ENCODE measurements at places on chromosomes 5 and 9.

DNA sequence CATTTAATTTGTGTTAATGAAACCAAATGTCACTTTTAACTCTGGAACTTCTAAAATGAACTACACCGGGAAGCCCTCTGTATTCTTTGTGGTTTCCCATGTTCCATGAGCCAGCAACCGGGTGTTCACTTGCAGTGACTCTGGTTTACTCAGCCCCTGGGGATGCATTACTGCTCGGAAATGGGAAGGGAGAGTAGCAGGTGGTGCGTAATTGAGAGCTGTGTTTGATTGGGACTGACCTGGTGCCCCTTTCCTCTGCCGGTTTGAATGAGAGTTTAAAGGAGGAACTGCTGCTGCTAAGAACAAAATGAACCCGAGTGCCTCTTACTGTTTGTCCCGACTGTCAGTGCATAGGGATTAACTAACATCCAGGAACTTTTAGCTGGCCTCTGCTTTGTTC, 100.1 kb upstream of the DHFR start:
- DNase-seq = no peak

DNA sequence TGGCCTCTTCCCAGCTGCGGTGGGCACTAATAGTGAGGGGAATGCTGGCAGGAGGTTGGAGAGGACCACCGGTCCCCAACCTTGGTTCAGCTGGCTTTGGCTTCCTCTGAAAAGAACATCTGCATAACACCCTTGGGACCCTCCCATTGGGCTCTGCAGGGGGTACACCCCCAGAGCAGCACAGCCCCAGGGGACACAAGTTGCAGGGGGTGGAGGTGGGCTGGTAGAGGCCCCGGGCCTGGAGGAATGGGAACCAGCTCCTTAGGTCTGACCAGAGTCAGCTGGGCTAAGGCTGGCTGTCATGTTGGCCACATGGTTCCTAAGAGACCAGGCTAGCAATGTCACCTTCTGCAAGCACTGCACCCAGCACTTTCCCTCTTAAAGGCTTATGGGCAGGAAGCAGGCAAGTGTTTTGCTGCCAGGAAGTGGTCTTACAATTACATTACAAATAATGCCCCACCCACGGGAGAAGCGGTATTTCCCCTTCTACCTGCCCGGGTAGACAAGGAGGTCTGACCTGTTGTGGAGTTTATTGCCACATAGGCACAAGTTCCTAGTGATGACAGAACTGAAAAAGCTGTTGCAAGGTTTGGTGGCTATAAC, 18.1 kb downstream of the GCNT4 start:
- DNase-seq = peak; percentile 35

- DNase-seq = no peak
Observed at GRCh38 chr9:117869712-117870111, 165.5 kb downstream of the TLR4 start.

- no peak for DNase-seq
Observed at GRCh38 chr9:79433703-79434102, 138.1 kb upstream of the TLE4 start.

- DNase-seq = no peak
Observed at GRCh38 chr9:131732061-131732526, 7.8 kb downstream of the RAPGEF1 start.

DNA sequence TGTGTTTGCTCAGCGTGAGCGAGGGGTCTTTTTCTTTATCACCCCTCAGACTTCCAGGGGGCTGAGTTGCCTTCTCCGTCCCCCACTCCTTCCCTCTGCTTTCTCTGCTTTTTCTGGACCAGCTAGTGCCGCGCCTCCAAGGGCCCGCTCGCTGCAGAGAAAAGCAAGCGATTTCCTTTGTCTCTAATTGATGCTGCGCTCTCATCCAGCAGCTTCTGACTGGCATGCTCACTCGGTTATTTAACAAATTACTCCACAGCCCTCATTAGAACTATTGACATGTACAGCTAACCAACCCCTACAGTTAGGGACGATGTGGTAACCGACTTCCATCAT, 288.0 kb downstream of the ELAVL2 start:
- no peak for DNase-seq

- DNase-seq = no peak
Observed at GRCh38 chr5:55934115-55934613, 60.6 kb downstream of the IL6ST start.

GRCh38 chr9:88161144-88161543, 22.9 kb upstream of the SPATA31C2 start:
- no peak for DNase-seq

DNA sequence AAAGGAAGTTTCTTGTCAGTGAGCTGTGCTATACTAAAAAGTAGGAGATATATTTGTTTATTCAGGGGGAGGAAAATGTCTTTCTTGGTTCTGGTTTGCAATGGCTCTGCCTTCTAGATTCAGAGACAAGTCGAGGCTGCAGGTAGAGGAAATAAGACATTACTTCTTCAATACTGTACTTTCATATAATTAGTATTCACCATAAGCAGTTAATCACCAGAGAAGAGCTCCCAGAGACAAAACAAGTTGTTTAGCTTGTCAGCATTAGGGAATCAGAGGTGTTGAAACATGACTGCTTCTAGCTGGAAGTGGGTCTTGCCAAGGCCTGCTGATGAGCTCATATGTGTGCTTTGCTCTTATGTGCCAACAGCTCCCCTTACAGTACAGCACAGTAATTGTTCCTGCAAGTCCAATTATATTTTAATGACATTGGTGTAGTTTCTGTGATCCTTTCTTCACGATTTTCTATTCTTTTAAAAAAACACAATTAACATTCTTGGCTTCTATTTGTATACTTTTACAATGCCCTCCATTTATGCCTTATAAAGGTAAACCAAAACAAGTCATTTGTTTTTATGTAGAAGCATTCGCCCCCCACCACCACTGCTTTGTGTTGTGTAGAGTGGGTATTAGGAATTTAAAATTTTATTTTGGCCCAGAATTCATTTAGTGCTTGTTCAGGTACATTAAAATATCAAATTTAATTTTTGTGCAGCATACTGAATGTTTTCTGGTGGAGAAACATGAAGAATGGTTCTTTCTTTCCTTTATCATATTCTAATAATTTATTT, 112.2 kb downstream of the RPS23 start:
- DNase-seq = peak; percentile 30

GRCh38 chr9:91180240-91180929, 181.3 kb downstream of the AUH start:
- DNase-seq = no peak

- no peak for DNase-seq
Observed at GRCh38 chr5:90987726-90988125, 395.4 kb downstream of the ARRDC3 start.

DNA sequence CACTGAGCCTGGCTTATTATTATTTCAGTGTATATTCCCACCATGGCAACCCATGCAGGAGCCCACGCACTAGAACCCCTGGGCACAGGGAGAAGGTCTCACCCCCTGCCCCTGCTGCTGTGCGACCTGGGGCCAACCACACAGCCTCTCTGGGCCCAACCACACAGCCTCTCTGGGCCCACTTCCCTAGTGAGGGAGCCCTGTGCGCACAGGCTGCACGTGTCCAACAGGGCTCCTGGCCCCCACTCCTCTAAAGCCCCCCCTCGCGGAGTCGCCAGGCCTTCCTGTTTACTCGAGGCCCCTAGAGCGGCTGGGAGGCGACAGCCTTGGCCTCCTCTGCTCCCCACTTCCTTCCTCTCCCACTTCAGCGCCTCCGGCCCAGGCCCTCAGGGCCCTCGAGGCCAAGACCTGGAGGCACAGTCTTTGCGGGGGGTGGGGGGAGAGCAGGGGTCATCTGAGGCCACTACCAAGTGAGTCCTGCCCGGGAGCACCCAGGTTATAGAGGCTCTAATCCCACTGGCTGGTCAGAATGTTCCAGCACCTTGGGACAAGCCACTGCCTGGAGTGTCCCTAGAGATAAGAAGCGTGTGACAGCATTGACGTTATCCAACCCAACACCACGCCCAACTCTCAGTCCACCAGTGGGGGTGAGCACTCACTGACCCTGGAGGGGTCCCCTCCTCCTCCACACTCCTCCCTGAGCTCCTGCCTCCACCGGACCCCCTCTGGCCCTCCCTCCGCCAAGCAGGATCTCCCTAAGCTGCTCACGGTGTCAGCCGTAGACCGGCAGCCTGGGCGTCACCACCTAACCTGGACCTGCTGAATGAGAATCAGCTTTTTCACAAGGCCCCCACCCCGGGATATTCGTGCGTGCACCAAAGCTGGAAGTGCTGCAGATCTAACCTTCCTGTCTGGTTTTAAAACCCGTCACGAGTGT, 7.9 kb upstream of the ENG start:
- DNase-seq = peak; percentile 69
